Endothelial cell (in vitro differentiated cells): ENCODE measurements at places on chromosomes 5 and 9. TPM values are rescaled to one million over a fixed set of nuclear protein-coding genes. Genes with fewer than 3 reads are reported as not detected.

Gene ENTPD8
- 0.21 TPM for total RNA-seq

Gene ZDHHC11
- 14.3 TPM for total RNA-seq

Gene LCN12
- total RNA-seq, result 1.5 TPM

Gene SSNA1
- 53.8 TPM for total RNA-seq

DNA sequence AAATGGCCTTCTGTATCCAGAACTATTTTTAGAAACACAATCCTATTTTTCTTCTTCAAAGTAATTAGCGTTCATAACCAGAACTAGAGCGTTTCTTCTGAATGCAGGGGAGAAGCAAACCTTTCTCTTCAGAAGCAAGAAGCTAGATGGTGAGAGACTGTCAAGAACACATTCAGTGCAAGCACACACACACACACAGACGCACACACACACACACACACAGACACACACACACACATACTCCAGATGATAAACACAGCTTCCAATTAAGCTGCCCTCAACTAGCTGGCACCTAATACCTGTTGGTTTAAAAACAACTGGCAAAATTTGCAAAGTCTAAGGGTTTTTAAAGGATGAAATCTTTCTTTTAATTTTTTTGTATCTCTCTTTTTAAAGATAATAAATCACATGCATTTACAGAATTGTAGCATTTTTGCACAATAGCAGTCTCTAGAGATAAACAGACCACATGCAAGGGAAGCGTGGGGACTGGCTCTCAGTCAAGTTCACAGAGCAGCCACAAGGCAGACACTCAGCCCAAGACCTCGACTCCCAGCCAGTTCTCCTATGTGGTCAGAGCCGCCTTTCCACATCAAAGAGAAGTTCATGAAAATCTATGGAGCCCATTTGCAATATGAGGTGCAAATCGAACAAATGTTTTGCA is 138.5 kb downstream of the TTLL11 start:
- H3K4me1 ChIP-seq, result no peaks in the 10 kb centered on the region
- peaks cover 2% of the 10 kb centered on the region for H3K27me3 ChIP-seq
- no peak overlapping the region for H3K4me3 ChIP-seq
- no peak for DNase-seq
- H3K36me3 ChIP-seq, result no peaks in the 10 kb centered on the region

DNA sequence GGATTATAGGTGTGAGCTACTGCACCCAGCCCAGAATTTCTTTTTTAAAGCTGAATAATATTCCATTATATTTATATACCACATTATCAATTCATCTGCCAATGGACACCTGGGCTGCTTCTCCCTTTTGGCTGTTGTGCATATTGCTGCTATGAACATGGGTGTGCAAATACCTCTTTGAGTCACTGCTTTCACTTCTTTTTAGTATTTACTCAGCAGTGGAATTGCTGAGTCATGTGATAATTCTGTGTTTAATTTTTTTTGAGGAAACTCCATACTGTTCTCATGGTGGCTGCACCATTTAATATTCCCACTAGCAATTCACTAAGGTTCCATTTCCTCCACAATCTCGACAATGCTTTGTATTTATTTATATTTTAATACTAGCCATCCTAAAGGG is 36.1 kb upstream of the KIF4B start:
- no peaks in the 10 kb centered on the region for H3K4me1 ChIP-seq
- peaks cover 2% of the 10 kb centered on the region for H3K27me3 ChIP-seq
- no peak for DNase-seq

- H3K4me3 ChIP-seq, result no peak overlapping the region
- DNase-seq, result no peak
- H3K27me3 ChIP-seq, result no peaks in the 10 kb centered on the region
- H3K4me1 ChIP-seq, result no peaks in the 10 kb centered on the region
- no peak overlapping the region for H3K27ac ChIP-seq
Observed at GRCh38 chr5:136814619-136815378, 449.5 kb upstream of the TRPC7 start.

- H3K27me3 ChIP-seq, result no peaks in the 10 kb centered on the region
- H3K4me1 ChIP-seq, result no peaks in the 10 kb centered on the region
- H3K27ac ChIP-seq, result no peak overlapping the region
- no peak for DNase-seq
Observed at GRCh38 chr9:19876569-19877316, 87.9 kb upstream of the SLC24A2 start.

DNA sequence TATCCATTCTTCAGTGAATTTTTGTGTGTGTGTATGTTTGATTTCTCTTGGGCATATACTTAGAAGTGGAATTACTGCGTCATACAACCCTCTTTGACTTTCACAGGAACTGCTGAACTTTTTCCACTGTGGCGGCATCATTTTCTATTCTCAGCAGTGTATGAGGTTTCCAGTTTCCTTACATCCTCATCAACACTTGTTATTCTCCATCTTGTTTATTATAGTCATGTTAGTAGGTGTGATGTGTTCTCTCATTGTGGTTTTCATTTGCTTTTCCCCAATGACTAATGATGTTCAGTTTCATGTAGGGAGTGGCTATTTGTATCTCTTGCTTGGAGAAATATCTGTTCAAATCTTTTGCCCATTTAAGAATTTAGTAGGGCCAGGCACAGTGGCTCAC is 2.6 kb downstream of the ZNF79 start:
- DNase-seq, result no peak
- no peaks in the 10 kb centered on the region for H3K27me3 ChIP-seq
- peaks cover 31% of the 10 kb centered on the region for H3K4me1 ChIP-seq
- peak overlapping the region; percentile 55 for H3K27ac ChIP-seq
- peaks cover 13% of the 10 kb centered on the region for H3K36me3 ChIP-seq

GRCh38 chr9:130362691-130363090 is 82.1 kb upstream of the ASS1 start:
- H3K4me3 ChIP-seq, result no peak overlapping the region
- H3K27me3 ChIP-seq, result peaks cover 8% of the 10 kb centered on the region
- no peak overlapping the region for H3K27ac ChIP-seq

DNA sequence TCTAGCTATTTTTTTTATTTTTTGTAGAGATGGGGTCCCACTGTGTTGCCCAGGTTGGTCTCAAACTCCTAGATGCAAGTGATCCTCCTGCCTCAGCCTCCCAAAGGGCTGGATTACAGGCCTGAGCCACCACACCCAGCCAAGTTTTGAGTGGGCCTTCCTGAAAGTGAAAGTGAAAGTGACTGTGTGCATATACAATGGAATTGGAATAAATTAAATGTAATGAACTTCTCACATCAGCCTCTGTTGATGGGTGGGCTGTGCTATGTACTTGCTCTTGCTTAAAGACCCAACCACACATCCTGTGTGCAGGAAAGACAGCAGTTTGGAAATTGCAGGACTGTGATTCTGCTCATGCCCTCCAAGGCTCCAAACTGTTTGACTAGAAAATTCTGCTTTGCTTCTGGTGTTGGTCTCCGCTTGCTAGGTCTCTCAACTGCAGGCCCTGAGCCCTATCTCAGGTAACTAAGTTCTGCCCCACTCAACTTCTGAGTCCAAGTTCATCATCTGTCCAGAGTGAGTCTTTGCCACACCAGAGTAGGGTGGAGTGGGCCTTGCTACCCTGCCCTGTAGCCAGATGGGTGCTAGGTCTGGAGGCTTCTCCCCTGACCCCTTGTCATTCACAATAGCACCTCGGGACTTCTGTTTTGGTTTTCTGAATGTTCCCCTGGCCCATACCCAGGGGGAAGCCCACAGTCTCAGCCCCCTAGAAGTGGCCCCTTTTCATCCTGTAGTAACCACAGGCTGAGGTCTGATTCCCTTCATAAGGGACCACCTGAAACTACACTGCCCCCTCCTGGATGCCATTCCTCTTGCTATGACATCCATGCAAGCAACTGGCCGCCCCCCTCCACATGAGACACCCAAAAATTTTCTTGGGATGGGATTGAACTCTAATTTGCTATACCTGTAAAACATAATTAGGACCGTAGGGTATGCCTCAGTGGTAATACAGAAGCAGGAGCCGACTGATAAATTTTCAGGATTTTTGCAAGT is 36.5 kb upstream of the RAD23B start:
- no peak overlapping the region for H3K4me3 ChIP-seq
- peak; percentile 33 for DNase-seq
- peaks cover 4% of the 10 kb centered on the region for H3K4me1 ChIP-seq

GRCh38 chr9:125260561-125260960 is 1.1 kb upstream of the GAPVD1 start:
- H3K36me3 ChIP-seq, result peaks cover 15% of the 10 kb centered on the region
- peak overlapping the region; percentile 98 for H3K27ac ChIP-seq
- DNase-seq, result no peak
- H3K27me3 ChIP-seq, result peaks cover 6% of the 10 kb centered on the region

DNA sequence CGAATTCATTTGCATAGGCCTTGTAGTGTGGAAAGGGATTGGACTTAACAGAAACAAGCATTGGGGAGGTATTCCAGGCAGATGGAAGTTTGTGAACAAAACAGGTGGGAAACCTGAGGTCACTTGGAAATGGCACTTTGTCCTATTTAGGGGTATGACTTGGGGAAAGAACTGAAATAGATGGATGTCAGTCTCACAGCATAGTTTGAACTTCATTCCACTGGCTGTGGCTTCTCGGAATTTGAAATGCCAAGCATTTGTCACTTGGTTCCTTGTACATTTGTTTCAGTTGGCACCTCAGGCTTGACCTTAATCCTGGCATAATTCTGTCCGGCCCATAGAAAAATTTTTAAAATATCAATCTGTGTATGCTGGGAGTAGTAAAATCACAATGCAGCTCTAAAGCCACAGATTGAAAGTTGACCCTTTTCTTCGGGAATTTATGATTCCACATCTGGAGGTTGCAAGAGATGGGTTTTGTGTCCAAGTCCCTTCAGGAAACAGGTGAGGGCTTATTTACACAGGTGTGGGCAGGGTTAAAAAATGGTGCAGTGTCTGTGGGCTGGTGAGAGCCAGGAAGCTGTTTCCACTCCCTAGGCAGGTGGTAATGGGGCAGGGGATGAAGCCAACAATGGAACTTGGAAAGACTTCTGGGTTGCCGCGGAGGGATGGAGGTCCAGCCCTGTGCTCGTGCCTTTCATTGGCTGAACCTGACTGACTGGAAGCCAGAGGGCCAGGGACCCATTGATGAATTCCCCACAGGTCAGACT is 39.2 kb upstream of the PDE8B start:
- no peak for DNase-seq
- peaks cover 7% of the 10 kb centered on the region for H3K4me1 ChIP-seq
- H3K36me3 ChIP-seq, result no peaks in the 10 kb centered on the region
- H3K4me3 ChIP-seq, result no peak overlapping the region

DNA sequence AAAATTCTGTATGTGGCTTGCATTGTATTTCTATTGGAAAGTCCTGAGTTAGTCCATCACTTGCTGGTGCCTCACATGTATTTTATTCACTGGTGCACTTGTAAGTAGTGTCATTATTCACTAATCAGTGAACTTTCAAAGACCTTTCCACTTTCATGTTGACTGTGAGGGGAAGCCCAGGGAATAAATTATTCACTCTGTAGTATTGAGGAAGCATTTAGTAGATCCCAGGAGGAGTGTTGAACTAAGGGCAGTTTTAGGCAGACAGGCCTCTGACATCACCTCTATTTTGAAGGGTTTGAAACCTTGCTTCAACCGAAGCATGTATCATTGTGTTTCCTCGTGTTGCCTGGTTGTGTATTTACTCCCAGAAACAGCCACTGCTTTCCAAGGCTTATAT is 705.4 kb upstream of the RIOK2 start:
- no peaks in the 10 kb centered on the region for H3K27me3 ChIP-seq
- no peaks in the 10 kb centered on the region for H3K4me1 ChIP-seq
- no peak overlapping the region for H3K4me3 ChIP-seq
- no peak overlapping the region for H3K27ac ChIP-seq
- DNase-seq, result no peak

DNA sequence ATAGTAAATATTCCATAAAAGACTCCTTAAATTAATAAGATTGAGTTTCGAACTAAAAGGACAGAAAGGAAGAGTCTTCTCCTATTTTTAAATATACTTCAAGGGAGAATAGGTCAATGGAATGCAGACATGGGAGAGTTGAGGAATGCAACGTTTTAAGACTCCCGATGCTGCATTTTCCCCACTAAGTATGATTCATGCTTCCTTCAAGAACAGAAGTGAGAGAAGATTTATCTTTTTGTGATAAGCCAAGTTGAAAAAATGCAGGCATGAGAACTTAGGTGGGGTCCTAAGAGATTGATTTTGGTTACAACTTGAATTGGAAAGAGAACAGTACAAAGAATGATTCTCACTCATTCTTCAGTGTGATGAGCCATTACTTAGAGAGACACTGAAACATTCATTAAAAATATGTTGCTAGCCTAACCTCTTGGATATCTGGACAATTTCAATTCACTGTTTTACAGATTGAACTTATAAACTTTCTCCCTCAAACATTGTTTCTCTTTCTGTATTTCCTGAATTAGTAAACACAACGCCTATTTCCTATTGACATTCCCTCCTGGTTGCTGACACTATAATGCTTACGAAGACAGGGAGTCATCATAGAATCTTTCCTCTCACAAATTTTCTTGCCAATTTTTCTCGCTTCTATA is 1666.1 kb upstream of the WWC1 start:
- H3K4me1 ChIP-seq, result peaks cover 11% of the 10 kb centered on the region
- no peak overlapping the region for H3K27ac ChIP-seq
- H3K36me3 ChIP-seq, result no peaks in the 10 kb centered on the region
- H3K27me3 ChIP-seq, result no peaks in the 10 kb centered on the region
- no peak overlapping the region for H3K4me3 ChIP-seq

DNA sequence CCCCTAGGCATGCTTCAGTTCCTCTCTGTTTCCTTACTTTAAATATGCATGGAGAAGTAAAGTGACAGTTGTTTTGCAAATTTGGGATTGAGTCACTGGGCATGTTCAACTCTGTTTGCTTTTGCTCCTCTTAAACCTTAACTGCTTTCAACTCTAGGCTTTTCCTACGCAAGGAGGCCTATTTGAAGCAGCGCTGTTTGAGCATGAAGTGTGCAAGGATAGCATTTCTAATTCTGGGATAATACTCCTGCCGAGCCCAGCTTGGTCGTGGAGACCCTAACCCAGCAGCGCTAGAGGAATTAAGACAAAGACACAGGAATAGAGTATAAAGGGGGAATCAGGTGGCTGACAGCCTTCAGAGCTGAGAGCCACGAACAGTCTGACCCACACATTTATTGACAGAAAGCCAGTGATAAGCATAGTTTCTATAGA is 803.4 kb upstream of the CDH10 start:
- no peak for DNase-seq
- peak overlapping the region; percentile 89 for H3K27ac ChIP-seq
- peaks cover 24% of the 10 kb centered on the region for H3K4me1 ChIP-seq
- H3K27me3 ChIP-seq, result peaks cover 4% of the 10 kb centered on the region

DNA sequence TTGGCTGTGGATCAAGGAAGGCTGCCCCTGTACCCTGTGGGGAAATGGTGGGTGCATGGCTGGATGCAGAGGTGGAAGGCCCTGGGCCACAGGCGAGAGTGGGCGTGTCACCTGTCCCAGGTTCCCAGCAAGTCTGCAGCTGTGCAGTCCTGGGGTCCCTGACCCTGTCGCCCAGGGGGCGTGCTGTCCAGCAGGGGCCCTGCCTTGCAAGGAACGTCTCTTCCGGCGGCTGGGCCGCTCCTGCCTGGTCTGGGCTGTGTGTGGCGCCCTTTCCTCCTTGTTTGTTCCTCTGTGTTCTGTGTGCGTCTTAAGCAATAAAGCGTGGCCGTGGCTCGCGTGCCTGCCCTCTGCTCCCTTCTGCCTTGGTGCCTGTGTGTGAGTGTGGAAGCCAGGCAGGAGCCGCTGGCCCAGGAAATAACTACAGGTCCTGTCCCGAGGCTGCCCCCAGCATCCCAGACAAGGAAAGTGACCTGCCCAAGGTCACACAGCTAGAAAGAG is 8.4 kb downstream of the SLC2A6 start:
- no peak for DNase-seq
- no peak overlapping the region for H3K4me3 ChIP-seq
- peaks cover 6% of the 10 kb centered on the region for H3K36me3 ChIP-seq
- H3K4me1 ChIP-seq, result no peaks in the 10 kb centered on the region
- H3K27me3 ChIP-seq, result peaks cover 8% of the 10 kb centered on the region
